Stimulated activated CD8-positive, alpha-beta memory T cell treated with anti-CD3 and anti-CD28 coated beads, Interleukin-15, amount 100 ng/mL, for 4 hours (primary cell): ENCODE measurements at places on chromosomes 13 and 19.

DNA sequence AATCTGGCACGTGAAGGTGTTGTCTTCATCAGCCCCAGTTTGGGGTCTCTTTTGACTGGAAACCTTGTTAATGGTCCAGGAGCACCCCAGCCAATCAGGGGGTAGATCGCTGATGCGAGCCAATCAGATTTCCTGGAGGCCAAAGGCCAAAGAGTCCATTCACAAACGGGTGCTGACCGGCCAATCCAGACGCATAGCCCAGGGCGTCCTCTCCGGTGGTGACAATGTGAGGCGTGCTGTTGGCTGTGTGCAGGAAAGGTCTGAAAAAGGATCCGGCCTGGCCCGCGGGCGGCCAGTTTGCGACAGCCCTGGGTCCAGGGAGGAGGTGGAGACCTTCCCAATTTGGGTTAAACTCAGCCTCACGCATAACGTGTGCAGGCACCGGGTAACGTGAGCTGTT lies 3.1 kb downstream of the MAST3 start:
- no peak for DNase-seq

DNA sequence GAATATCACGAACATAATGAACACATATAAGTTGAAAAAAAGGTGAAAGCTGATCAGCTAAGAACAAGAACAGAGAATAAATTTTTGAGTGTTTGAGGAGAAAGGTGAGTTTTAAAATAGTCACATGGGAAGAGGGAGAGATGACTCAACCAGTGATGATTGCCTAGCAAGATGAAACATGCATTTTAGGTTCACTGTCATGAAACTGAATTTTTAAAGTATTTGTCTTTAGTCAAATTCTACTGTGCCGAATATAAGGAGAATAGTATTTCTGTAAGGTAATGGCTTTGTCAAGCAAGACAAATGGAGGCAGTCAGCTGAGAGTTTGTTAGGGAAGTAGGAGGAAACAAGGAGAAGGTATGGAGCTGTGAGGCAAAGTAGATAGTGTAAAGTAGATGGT lies 2557.4 kb downstream of the PCDH9 start:
- DNase-seq, result no peak

DNA sequence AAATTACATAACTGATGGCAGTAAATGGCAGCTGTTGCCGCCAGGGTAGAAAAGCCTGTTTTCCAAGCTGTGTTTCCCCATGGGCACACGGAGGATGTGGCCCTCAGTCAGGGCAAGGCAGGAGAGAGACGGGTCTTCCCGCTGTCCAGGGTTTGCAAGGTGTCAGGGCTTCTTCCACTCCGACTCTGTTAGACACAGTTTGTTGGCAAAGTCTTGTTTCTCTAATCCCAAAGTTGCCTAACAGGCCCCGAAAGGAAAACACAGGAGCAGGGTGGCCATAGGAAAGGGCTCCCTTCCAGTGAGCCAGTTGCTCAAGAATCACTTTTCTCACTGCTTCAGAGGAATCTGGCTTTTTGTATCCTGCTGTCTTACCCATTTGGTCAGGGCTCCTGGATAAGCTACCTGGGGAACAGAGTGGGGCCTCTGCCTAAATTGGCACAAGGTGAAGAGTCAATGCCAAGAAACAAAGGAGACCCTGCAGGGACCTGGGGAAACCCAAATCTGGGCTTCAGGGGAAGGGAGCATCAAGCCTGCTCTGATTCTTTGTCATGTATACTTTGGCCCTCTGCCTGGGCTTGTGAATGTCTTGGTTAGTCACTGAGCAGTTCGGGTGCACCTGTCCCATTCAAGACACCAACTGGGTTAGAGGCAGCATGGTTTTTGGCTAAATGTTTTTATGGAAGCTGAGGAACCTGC lies 29.0 kb upstream of the CXCL17 start:
- no peak for DNase-seq

DNA sequence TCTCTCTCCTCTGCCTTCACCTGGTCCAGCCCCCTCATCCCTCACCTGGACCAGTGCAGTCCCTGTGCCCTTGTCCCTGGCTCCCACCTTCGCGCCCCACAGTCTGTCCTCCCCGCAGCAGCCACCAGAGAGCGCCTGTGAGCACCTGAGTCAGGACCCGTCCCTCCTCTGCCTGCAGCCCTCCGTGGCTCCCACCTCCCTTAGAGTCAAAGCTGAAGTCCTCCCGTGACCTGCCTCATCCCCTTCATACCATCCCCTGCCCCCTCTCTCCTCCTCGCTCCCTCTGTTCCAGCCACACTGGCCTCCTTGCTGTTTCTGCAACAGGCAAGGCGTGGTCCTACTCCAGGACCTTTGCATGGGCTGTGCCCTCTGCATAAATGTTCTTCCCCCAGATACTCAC lies 10.3 kb downstream of the CELF5 start:
- DNase-seq, result no peak

GRCh38 chr19:19528721-19529490 lies at the start of gene YJEFN3:
YJEFN3 (plus strand) TSS chr19:19528911; CDS start chr19:19528933, 22 bp downstream.
- DNase-seq, result no peak

GRCh38 chr13:39998166-39998565 lies 342.7 kb downstream of the COG6 start:
- DNase-seq, result no peak

DNA sequence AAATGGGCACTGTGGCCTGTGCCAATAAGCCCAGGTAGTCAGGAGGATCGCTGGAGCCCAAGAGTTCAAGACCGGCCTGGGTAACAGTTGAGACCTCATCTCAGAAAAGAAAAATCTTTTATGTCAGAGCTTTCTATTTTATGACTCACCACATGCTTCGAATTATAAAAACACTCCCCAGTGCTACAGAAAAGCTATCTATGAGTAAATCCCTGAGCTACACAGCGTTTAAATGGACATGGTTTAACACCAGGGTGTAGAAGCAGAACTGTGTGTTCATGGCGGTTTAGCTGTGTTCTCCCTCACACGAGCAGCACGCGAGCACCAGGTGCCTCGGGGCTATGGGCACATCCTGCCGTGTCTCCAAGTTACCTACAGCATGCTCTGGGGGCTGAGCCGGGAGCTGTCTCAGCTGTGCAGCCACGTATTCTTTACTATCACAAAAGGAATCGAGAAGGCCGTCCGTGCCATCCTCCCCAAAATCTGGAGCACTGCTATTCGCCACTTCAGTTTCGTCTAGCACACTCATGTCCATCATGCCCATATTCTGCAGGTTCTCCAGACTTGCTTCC lies 6.7 kb downstream of the SAFB2 start:
- DNase-seq, result no peak

GRCh38 chr13:49584771-49585182 lies 581 bp downstream of the RCBTB1 start:
- DNase-seq, result no peak

GRCh38 chr13:36294096-36294495 lies 3.5 kb downstream of the CCDC169 start:
- DNase-seq, result no peak

DNA sequence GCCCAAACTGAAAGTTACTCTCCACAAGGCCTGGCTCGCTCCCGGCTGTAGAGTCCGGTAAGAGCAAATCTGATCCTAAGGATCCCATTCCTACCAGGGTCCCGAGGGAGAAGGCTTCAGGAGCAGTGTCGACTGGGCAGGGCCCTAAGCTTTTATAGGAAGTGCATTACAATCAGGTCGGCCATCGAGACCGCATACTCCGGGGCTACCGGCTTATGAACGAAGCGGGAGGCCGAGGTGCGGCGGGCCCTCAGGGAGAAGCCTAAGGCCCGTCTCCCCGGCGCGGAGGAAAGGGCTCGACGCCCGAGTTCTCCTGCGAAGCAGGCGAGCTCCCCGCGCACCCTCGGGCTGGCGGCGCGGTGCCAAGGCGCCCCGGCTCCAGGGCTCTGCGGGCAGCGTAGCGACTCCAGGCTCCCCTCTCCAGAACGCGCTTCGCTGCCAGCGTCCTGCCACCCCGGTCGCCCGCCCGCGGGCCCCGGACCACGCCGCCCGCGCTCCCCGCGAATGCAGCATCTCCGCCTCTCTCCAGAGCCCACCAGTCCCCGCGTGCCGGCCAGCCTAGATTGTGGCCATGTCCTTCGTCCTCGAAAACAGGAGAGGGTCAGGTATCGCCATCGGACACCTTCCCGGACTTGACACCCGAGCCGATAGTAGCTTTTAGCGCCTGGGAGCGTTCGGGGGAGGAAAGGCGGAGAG lies 1.4 kb downstream of the EFNB2 start:
- no peak for DNase-seq

GRCh38 chr13:94761407-94761806 lies 49.1 kb upstream of the SOX21 start:
- DNase-seq, result no peak

GRCh38 chr19:30861919-30862318 lies 487.3 kb downstream of the TSHZ3 start:
- no peak for DNase-seq

DNA sequence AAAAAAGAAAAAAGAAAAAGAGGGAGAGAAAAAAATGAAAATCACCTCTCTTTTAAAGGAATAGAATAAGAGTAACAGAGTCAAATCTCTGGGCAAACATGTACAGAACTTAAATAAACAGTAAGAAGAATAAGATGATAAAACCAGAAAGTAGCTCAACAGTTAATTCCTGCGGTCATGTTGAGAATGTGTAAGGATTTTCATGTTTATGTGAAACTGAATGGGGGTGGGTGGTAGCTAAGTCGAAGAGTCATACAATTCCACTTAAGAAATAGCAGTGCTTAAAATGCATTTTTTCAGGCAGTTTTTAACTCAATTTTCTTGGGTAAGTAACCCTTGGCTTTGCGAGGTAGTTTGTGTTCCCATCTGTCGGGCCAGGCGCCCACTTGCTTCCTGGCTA lies 60.9 kb downstream of the PEX11G start:
- DNase-seq, result no peak

- DNase-seq, result no peak
Measured at GRCh38 chr13:79648191-79648590, 167.2 kb downstream of the NDFIP2 start.

DNA sequence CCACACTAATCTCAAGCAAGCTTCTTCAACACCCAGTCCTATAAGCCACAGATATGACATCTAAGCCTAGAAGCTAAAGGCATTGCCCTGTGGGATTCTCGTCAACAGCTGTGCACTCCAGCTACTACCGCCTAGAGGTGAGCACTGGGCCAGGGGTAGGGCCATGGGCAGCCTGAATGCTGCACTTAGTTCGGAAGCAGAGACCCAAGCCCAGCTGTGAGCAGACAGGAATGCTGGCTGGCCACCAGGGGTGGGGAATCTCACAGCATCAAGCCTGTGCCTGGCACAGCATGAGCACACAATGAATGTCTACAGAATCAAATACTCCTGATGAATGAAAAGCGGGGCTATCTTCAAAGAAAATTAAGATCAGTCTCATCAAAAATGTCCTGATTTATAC lies 167.5 kb upstream of the UBL3 start:
- DNase-seq, result no peak

DNA sequence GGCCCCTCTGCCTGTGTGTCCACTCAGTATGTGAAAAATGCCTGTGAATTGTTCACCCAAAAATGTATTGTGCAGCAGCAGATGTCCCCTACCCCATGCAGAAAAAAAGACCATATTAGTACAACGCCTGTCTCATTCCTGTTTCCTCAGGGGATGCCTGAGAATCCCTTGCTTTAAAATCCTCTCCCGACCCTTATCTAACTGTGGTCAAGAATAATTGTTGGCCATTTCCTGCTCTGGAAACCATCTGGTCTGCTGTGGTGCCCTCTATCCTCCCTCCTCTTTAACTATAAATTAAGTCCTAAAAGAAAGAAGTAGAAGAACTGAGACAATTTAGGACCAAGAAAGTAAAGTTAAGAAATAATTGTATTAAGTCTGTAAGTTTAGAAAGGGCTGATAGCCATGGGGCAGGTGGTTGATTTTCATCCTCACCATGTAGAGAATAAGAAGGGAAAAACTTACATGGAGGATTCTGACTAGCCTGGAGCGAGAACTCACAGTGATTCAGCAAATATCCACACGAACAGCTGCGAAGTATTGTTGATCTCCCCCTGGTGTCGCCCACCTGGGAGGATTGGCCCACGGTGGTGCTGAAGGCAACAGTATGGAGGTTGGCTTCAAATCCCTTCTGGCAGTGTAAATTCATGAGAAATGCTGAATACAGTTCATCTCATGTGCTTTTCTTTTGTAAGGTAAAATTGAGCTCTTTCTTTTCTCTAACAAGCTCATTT lies 85.6 kb downstream of the COL4A2 start:
- DNase-seq, result no peak

DNA sequence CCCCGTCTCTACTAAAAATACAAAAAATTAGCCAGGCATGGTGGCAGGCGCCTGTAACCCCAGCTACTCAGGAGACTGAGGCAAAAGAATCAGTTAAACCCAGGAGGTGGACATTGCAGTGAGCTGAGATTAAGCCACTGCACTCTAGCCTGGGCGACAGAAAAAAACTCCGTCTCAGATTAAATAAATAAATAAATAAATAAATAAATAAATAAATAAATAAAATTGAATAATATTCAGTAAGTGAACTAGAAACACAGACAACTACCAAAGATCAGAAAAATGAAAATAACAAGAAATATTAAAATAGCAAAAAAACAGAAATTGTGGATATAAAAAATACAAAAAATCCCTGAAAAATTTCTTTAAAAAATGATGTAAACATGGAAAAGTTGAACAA lies 172.4 kb downstream of the ZNF486 start:
- no peak for DNase-seq

DNA sequence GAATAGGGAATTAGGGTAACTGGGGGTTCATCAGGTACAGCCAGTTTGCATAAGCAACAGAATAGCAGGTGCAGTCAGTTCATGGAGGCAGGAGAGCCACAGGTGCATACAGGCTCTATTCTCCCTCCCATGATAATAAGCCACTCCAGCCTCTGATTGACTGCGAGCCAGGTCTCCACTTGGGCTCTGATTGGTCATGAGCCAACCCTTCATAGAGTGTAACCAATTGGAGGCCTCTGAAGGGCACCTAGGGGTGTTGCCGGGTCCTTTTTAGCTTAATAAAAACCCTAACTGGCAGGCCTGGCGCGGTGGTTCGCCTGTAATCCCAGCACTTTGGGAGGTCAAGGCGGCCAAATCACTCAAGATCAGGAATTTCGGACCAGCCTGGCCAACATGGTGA lies 8.7 kb upstream of the CKM start:
- DNase-seq, result no peak

GRCh38 chr19:19711306-19711933 lies 21.5 kb downstream of the ZNF14 start:
- no peak for DNase-seq

GRCh38 chr13:97387485-97387839 lies 46.5 kb upstream of the RAP2A start:
- no peak for DNase-seq

GRCh38 chr19:45677351-45678230 lies 9.6 kb downstream of the GIPR start:
- DNase-seq, result peak; percentile 57

DNA sequence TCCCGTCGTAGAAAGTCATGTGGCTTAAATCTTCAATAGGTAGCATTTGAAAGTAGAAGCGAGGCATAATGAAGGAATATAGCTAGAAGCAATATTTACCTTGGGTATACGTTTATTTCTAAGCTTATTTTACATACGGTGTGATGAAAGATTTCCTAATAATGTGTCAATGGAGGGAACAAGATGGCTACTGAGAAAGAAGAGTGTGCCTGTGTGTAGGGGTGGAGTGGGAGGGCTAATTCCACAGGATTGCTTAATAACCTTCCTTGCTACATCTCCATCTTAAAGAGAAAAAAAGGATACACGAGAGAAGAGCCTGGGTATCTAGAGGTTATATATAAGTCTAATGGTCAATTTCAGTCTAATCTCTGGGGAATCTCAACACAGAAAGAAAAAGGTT lies 2.0 kb downstream of the SPART start:
- no peak for DNase-seq
